ENCODE measurements at places on chromosomes 5 and 9.

- no peak for DNase-seq
Measured at GRCh38 chr5:59193616-59194319, 610.9 kb downstream of the RAB3C start.

DNA sequence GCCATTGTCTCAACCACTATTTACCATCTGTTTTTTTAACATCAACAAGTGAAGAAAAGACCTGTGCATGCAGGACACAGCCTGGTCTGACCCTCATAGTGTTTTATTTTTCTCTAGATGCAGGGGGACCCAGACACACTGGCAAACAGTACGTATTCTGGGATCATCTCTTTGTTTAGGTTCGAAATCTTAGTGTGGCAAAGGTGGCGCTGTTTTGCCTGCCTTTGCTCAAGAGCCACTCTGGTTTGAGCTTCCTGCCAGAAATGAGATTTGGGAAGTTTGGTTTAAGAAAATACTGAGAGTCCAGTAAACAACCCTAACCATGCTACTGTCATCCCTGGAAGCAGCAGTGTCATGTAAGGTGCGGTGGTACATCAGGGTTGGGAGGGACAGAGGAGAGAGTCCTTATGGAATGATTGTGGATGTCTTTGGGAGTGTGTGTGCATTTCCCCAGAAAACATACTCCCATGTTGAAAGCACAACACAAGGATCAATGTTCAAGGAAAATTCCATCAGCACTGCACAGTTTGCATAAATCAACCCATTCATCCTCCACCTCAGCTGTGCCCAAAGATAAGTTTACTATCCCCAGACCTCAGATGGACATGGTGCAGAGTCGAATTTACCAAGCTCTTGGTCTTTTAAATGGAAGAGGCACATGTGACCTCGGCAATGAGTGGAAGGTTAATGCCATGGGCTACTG is 34.0 kb upstream of the FLT4 start:
- DNase-seq: no peak

DNA sequence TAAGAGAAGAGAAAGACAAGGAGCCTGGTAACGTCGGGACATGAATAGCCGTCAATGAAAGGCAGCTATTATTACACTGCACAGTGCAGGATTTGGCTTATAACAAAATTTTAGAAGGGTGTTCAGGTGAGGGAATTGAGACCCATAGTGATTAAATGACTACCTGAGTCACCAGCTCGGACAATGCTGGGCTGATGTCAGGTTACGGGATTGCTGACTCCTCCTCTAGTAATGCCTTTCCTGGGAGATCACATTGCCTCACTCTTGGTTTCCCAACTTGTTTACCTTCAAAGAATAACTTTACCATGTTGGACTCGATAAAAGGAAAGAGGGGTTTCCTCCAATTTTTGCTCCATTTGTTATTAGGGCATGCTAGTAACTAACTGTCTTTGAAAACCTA is 132.6 kb downstream of the GHR start:
- DNase-seq: no peak

DNA sequence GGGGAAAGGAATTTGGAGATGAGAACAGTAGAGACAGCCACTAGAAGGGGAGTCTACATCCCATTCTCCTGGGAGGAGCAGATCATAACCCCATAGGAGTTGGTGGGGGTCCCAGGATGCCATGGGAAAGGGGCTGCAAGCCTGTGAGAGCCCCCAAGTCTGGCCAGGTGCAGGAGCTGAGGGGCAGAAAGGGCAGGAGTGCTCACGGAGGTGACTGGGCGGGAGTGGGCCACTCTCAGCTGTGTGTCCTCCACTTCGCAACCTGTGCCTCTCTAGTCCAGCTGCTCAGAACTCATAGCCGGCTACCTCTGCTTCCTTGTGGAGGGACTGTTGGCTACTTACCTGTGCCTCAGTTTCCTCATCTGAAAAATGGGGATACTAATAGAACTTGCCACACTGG is 263.9 kb downstream of the FSTL4 start:
- DNase-seq: no peak

DNA sequence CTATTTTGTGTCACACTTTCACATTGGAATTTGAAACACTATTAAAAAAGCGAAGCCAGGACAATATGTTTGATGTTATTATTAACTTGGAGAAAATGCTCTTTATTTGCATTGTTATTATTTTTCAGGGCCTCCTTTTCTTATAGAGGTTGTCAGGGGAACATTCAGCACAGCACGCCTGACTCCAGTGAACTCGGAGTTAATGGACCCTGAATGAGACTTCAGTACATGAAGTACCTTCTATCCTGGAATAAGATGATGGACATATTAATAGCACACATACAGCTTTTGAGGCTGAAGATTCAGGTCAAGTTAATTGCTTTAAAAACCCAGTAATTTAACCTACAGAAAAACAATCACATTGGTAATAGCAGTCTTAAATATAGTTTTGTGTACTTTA is 652.9 kb downstream of the SEMA5A start:
- DNase-seq: no peak

GRCh38 chr5:131228646-131229045 is 35.2 kb upstream of the CDC42SE2 start:
- DNase-seq: no peak

- no peak for DNase-seq
Measured at GRCh38 chr9:35974800-35975199, 16.8 kb upstream of the OR2S2 start.
